Upper lobe of left lung (tissue), 6 donors: ENCODE measurements at places on chromosomes 7 and 10.

DNA sequence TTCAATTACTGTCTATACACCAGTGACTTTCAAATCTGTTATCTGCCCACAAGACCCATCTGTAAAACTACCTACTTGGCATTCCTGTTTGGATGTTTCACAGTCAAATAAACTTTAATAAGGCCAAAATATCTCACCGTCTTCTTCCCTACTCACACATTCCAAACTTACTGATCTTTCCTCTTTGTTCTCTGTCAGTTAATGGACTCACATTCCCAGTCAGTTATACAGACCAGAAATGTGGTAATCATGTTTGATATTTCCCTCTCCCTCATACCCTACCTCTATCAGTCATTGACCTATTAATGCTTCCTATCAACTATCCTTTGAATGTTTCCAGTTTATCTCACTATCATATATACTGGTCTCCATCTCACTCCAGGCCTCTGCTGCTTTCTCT lies 28.5 kb upstream of the HDAC9 start:
- no peak for DNase-seq

DNA sequence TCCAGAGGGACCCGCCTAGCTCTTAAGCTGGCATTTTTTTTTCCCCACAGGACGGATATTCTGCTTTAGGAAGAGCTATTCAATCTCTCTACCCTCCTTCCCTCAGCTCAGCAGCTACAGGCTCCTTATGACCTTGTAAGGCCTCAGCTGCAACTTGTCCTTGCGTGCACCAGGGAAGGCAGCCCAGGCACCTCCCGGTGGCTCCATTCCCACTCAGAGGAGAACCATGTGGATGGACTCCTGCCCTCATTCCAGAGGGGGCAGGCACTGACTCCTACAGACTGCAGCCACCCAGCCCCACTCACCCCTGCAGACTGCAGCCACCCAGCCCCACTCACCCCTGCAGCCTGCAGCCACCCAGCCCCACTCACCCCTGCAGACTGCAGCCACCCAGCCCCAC lies 73.7 kb downstream of the ITIH5 start:
- no peak for DNase-seq

DNA sequence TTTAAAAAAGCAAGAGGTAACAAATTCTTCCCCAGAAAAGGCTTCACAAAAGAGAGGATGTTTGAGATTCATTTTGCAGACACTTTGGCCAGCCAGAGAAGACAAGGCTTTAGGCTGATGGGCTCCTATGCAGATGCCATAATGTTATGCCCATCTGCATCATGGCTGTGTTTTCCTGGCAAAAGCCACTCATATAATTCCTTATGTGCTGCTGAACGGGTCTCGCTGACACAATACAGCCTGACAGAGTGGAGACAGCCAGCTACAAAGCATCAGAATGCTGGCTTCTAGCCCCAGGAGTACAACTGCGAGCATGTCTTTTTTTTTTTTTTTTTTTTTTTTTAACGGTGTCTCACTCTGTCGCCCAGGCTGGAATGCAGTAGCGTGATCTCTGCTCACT lies 1157.4 kb upstream of the AUTS2 start:
- DNase-seq: no peak

DNA sequence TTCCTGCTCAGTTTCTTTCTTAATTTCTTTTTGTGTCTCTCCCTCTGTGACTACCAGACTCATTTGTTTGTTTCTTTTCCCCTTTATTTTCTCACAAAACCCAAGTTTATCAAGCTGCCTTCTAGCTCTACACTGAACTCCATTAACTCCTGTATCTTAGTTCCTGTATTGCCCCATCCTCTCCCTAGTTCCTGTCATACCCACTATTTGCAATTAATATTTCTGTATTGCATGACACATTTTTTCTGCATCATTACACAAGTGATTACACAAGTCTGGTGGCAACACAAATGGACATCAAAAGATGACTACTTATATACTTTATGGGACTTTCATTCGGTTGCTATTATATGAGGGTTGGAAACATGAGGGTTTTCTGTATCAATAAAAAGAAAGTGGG lies 26.9 kb upstream of the OR9A4 start:
- no peak for DNase-seq

DNA sequence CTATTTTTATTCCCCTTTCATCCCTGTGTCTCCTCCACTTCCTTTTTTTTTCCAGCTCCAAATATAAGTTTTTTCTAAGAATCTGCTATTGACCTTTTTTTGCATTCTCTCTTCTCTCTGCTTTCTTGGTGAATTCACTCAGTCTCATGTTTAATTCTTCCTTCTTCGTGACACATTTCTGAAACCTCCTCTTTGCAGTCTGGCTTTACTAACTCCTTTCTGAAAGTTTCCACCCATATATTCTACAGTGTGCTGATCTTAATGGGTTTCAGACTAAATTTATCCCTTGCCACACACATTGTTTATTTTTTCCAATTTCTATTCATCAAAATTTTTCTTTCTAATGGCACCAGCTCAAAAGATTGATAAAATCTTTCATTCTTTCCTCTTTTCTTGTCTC lies 47.8 kb upstream of the CALD1 start:
- DNase-seq: no peak

DNA sequence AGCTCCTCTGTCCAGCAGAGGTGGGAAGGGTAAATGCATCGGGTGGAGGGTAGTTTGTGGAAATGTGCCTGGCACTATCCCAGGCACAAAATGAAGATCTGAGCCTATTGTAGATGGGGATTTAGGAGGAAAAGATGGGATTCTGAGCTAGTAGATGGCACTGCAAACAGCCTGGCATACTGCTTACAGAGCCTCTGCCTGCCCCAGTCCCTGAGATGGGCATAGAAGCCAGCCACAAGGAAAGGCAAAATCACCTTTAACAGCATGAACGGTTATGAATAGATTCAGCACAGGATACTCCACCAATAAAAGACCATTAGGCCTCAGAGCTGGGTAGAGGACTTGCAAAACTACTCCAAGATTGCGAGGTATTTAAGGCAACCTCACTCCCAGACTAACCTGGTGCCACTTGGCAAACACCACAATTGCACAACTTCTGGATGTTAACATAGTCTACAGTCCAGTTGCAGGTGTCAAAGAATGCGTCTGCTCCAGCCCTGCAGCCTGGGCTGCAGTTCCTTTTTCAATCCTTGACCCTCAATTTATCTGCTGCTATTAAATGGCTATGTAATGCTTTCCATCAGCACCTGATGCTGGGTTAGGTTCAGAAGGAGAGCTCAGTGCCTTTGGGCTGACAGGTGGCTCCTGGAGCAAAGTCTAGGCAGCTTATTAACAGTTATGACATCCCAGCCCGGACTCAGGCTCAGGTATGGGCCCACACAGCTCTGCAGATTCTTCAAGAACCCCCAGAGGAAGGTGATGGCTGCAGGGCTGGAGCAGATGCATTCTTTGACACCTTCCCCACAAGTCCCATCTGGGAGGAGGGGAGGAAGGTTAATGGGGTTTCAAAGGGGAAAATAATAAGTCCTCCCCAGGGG lies 34.0 kb downstream of the CDHR3 start:
- no peak for DNase-seq
